ENCODE measurements at places on chromosomes 13 and 19. TPM values are rescaled to one million over a fixed set of nuclear protein-coding genes. Genes with fewer than 3 reads are reported as not detected.

Gene LILRA5
- total RNA-seq = not detected

DNA sequence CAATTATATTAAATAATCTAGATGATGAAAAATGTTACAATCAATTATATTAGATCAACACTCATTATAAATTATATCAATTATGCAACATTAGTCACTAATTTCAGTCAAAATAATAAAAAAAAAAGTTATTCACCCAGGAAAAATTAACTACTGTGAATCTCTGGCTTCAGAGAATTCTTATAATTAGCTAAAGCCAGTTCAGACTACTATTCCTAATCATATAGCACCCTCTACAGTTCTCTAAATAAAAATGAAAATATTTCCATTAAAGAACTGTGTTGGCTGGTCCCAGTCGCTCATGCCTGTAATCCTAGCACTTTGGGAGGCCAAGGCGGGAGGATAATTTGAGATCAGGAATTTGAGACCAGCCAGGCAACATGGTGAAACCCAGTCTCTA, 33.0 kb downstream of the XPO4 start:
- DNase-seq = peak; percentile 53

GRCh38 chr19:16361254-16361653, 36.6 kb downstream of the KLF2 start:
- DNase-seq = peak; percentile 59

DNA sequence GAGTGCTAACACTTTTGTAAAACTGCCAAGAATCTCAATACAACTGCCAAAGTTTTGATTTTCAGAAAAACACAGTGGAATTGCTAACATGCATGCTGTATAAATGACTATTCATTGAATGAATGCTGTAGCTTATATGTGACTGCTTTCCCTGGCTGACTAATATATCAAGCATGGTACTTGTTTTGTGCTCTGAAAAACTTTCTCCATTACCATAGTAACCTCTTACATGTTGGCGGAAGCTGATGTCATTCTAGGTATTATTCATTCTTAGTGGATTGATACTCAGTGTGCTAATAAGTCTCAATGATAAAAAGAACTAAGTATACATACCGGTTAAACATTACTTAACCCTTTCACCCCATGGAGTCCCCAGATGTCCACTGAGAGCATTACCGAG, 166.1 kb upstream of the MYO16 start:
- DNase-seq = peak; percentile 89

GRCh38 chr13:69948016-69948415, 159.6 kb upstream of the ATXN8OS start:
- DNase-seq = no peak

DNA sequence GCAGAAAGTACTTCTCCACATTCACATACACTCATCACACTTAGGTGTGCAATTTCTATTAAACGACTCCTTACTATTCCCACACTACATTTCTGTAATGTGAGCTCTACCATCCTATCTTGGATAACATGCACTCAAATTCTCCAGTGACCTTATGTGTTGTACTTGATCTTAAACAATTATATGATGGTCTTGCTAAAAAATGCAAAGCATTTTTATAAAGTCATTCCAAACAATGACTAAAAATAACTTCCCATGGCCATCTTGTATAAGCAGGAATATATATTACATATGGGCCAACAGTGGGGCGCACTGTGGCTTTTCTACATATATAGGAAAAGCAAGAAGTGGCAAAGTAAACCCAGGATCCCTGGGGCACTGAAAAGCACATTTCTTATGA, 155.5 kb downstream of the FLT1 start:
- peak; percentile 28 for DNase-seq

DNA sequence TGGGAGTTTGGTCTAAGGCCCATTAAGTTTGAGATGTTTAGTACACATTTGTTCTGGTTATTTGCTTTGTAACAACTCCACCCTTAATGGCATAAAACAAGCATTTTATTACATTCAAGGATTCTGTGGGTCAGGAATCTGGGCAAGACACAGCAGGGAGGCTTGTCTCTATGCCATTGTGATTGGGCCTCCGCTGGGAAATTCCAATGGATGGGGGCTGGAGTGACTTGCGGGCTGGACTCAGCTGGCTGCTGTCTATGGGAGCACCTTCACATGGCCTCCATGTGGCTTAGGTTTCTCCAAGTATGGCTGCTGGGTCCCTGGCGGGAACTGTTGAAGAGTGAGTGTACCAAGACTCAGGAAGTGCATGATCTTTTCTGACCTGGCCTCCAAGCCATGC, 159.0 kb downstream of the PAN3 start:
- DNase-seq = no peak

- no peak for DNase-seq
Measured at GRCh38 chr13:21446656-21447055, 12.4 kb downstream of the ZDHHC20 start.

Data from fibroblast of the aortic adventitia (primary cell).